Urothelium cell line (cell line): ENCODE measurements at places on chromosomes 6 and 20.
A peak's percentile ranks its signal among the peaks of the same experiment; 100 is the strongest.

DNA sequence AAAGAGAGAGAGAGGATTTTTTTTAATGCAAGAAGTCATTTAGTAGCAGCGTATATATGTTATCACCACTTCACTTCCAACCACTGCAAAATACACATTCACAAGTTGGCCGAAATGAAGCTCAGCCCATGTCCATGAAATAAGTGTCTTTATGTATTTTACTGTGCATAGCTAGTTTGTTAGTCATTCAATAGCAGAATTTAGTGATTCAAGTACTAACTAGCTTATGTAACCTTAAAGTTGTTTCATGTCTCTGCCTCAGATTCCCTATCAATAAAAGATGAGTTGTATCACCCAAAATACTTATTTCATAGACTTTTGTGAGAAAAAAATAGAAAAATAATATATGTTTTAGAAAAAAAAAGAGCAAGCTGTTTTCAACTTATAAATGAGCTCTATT lies 153.7 kb upstream of the PRDM1 start:
- no peak for DNase-seq

DNA sequence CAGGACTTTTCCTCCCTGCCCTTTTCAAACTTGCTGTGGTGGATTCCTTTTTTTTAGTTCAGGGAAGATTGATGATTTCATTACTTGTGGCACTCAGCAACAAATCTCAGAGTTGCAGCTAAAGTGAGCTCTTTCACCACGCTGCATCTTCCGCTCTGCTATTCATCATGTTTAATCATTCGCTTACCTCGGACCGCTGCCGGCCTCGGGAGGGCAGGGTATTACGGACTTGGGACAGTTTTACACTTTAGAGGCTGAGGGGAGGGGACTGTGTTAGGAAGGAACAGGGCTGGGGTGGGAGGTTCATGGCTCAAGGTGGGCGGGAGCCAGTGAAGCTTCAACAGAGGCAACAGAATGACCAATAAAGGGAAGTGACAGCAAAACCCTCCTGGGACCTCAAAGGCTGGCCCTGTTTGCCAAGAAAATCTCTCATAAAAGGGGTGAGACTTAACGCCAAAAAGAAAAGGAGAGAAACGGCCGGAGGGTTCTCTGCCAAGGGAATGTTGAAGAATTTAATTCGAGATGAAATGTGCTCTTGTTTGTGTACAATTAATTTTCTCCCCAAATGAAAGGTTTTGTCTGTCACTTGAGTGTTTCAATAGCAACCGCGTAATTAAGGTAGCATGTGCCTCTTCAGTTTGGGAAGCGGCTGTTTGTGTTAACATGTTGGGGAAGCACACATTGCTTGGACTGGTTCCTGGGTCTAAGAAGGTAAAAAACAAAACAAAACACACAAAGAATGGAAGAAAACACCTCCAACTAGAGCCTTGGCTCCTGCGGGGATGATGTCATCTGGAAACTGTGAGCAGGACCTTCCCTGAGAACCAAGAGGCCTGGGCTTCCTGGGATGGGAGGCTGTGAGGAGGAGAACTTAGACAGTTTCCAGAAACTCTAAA lies 72.5 kb upstream of the SULF2 start:
- DNase-seq = peak; percentile 72

- DNase-seq = no peak
Observed at GRCh38 chr6:75183099-75183541, 22.7 kb downstream of the COL12A1 start.

DNA sequence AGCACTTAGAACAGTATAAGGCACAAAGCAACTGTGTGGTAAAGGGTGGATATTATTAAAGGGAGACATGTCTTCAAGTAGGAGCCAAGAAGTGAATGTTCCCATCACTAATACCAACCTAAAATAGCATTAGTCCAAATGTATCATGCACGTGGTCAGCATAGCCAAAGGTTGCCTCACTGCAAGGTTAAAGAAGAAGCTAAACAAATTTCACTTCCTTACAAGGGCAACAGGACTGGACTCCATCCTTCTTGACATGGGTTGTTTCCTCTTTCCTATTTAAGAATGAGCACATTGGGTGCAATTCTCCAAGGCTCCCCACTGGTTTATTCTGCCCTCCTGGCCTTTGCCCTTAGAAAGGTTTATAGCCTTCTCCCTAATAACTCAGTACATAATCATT lies 186.7 kb downstream of the PHACTR1 start:
- no peak for DNase-seq

DNA sequence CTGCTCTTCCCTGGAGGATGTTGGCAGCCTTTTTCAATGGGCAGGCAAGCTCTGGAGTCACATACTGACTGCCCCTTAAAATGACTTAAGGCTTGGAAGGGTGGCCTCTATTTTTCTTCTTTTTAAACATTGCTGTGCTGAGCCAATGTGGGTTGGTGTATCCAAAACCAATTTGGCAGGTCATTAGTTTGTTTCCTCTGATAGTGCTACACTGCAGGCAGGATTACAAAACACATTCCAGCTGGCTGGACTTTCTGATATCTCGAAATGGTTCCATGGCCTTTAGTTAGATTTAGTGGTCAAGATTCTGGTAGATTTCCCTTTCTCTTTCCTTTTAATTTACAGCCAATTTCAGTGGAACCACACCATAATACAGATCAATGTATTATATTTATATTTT lies 28.1 kb upstream of the BMP2 start:
- DNase-seq = no peak

- no peak for DNase-seq
Observed at GRCh38 chr6:152554851-152555250, 82.3 kb downstream of the SYNE1 start.

DNA sequence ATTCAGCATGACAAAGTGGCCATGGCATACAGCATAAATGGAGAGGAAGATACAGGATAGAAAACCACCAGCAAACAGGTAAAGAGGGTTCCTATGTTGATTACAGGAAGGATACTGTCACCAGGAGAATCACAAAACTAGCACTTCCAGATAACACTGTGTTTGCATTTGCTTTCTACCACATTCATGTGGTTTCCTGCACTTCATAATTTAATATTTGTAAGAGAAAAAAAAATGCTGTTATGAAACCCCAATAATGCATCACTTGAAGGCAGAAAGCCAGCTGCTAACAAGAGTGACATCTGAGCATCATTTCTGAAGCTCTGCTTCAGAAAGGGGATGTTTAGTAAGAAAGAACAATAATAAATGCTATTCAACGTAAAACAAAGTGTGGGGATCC lies 106.6 kb downstream of the ATXN1 start:
- DNase-seq = no peak

- no peak for DNase-seq
Observed at GRCh38 chr6:167845856-167846255, 19.1 kb downstream of the AFDN start.

DNA sequence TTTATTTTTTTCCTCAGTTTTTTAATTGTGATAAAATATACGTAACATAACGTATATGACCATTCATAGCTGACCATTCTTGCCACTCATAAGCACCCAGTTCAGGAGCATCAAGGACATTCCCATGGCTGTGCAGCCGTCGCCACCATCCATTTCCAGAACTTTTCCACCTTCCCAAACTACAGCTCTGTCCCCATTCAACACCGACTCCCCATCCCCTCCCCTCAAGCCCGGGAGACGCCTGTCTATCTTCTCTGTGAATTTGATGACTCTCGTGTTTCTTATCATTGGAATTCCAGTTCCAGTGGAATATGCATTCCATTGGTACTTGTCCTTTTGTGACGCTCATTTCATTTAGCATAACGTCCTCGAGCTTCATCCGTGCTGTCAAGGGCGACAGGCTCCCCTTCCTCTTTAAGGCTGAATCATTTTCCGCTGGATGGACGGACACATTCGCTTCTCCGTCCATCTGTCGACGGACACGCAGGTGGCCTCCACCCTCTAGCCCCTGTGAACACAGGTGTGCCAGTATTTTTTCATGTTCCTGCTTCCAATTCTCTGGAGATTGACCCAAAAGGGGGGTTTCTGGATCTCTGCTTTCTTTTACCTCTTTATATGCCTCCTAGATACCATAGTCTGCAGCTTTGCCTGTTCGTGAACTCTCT lies 88.1 kb downstream of the YTHDF1 start:
- no peak for DNase-seq

DNA sequence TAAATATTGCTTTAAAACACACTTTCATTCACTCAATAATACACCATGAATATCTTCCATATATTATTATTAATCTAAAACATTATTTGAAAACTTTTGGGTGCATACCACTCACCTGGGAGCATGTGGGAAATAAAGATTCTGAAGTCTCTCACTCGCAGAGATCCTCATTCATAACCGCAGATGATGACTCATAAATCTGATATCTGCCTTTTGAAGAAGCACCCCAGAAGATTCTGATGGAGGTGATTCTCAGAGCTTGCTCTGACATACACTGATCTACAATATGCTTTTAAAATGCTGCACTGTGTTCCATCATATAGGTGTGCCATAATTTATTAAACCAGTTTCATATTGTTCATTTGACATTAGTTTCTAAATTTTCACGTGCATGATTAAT lies 135.0 kb upstream of the SGK1 start:
- no peak for DNase-seq

GRCh38 chr20:50472693-50473664 lies 37.2 kb upstream of the PTPN1 start:
- no peak for DNase-seq

- no peak for DNase-seq
Observed at GRCh38 chr6:146673069-146673468, 74.3 kb downstream of the ADGB start.

DNA sequence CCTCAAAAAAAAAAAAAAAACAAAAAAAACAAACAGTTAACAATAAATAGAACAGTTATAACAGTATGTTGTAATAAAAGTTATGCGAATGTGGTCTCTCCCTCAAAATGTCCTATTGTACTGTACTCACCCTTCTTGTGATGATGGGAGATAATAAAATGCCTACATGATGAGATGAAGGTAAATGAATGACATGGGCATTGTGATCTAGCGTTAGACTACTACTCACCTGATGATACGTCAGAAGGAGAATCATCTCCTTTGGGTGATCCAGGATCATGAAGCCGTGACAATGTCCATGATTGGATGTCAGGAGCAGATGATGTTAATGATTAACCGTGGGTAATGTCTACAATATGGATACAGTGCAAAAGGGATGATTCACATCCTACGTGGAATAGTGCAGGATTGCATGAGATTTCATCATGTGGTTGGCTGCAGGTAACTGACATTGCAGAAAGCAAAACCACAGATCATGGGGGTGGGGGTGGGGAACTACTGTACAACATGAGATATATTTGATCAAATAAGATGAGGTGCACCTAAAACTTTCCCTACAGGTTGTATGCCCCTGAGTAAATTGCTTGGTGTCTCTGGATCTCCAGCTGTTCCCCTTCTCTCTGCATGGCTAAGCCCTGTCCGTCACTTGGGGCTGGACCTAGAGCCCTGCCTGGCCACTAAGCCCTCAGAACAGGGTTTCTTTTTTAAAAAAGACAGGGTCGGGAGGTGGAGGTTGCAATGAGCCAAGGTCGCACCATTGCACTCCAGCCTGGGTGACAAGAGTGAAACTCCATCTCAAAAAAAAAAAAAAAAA lies 6.2 kb upstream of the RBCK1 start:
- DNase-seq = no peak

DNA sequence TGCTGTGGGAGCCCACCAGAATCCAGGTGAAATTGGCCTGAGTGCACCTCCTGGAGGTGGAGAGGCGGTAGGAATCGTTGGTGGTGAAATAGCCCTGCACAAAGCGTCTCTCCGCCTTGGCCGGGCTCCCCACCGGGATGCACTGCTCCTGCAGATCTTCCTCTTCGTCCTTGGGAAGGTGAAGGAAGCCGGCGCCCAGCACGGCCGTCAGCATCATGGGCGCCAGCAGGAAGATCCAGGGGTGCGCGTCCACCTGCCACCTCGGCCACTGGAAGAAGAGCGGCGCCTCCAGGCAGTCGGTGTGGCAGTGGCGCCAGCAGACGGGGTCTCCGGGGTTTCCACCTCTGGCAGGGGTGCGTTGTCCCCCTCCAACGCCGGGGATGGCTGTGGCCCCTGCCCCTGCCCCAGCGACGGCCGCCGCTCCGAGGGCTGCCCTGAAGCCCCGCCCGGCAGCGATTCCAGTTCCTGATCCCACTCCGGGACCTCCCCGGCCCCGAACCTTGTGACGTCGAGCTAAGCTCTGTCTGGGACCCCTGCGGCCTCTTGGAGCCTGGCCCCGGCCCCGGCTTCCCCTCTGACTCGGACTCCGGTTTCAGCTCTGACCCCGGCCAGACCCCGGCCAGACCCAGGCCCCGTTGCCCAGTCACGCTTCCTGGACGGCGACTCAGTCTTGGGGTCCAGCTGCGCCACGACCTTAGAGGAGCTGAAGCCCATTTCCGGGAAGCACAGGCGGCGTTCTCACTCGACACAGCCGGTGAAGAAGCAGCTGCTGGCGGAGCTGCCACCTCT lies 91.9 kb downstream of the CD164 start:
- no peak for DNase-seq

DNA sequence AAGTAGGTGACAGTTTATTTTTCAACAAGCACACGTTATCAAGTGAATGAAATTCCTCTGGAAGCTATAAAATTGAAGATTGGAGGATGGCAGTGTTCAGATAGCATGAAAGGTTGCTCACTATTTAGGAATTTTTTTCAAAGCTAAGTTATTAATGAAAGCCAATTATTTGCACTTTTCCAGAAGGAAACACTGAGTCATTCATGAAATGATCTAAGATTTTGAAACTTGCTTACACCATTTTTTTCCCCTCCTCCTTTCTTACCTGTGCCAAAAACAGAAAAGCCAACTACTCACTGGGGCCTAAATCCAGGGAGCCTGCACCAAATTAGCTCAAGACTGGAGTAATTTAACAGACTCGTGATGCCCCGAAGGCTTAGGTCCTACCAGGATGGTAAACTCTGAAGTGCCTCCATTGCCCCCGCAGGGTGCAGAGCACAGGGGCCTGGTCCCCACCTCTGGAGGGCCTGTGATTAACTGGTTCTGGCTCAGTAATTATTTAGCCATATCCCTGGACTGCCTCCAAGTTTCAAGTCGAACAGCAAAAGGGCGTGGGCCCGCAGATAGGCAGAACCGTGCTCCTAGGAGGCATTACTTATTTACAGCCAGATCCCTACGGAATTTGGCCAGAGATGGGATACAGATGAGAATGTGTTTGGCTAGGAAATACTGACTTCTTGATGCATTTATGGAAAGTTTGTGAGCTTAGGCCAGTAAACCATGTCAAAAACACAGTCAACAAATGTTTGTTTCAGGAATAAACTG lies 28.0 kb upstream of the ZNF217 start:
- DNase-seq = peak; percentile 69

GRCh38 chr6:150723857-150724256 lies 124.2 kb downstream of the PLEKHG1 start:
- DNase-seq = no peak

- DNase-seq = no peak
Observed at GRCh38 chr20:58691773-58692578, 624 bp upstream of the NPEPL1 start.

GRCh38 chr6:70183538-70183937 lies 119.3 kb downstream of the COL9A1 start:
- no peak for DNase-seq

GRCh38 chr6:130505808-130506598 lies 140.2 kb downstream of the TMEM200A start:
- no peak for DNase-seq
